ENCODE measurements at places on chromosomes 5 and 9.
A peak's percentile ranks its signal among the peaks of the same experiment; 100 is the strongest.

GRCh38 chr5:127400946-127401670 is 110.5 kb downstream of the MEGF10 start:
- DNase-seq = no peak

DNA sequence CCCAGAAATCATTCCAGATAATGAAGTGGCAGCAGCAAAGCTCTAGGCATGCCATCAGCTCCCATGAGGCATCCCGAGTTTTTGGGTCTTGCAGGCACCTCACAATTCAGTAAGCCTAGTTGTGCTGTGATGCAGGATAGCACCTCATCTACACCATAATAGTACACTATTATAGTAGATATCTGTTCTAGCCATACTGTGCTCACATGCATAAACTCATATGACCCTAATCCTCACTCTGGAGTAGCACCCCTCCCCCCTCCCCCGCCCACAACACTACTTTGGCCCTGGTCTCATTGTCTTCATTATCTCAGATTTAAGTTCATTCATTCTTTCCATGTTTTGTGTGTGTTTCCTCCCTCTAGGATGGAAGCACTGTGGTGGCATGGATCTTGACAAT is 102.5 kb upstream of the PITX1 start:
- DNase-seq = no peak

GRCh38 chr5:78801413-78801812 is 152.8 kb upstream of the LHFPL2 start:
- no peak for DNase-seq

DNA sequence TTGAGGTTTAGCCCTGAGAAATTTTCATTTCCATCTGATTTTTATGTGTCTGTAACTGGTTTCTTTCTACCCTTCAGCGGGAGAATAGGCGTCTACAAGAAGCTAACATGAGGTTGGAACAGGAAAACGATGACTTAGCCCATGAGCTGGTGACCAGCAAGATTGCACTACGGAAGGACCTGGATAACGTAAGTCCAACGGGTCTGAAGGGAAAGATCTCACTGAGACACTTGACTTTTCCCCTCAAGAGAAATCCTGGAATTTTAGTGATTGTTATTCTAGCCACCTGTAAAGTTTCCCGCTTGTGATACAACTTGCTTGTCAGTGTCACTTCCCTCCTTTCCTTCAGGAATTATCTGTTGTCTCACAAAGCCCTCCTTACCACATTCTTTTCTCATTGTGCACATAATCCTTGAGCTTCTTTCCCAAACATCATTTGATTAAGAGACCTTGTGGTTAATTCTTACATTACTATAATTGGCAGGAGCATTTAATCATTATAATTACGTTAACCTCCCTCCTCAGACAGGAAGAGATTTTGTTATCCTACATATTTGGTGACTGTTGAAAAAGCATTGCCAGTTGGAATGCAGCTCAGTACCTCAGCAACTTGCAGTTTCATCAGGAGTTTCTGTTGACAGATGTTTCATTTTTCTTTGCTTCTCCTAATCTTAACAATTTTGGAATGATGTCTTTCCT is 56.9 kb downstream of the GPR21 start:
- no peak for DNase-seq

DNA sequence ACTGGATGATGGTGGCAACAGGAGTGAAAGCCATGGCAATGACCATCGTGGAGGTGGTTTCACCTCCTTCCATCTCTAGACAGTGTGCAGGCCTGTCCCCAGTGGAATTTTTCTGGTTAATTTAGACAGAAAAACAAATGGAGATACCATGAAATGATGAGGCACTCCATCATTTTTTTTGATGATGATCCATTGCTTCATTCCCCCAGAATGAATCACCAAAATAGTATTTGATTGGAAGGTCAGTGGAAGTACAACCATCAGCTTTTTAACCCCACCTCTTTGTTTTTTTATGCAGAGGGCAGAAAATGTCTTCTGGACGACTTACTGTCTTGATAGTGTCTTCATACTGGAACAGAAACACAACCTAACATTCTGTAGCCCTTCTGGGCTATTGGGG is 42.6 kb upstream of the ADRA1B start:
- DNase-seq = peak; percentile 35

GRCh38 chr9:114725930-114726329 is 43.9 kb upstream of the TEX48 start:
- no peak for DNase-seq

DNA sequence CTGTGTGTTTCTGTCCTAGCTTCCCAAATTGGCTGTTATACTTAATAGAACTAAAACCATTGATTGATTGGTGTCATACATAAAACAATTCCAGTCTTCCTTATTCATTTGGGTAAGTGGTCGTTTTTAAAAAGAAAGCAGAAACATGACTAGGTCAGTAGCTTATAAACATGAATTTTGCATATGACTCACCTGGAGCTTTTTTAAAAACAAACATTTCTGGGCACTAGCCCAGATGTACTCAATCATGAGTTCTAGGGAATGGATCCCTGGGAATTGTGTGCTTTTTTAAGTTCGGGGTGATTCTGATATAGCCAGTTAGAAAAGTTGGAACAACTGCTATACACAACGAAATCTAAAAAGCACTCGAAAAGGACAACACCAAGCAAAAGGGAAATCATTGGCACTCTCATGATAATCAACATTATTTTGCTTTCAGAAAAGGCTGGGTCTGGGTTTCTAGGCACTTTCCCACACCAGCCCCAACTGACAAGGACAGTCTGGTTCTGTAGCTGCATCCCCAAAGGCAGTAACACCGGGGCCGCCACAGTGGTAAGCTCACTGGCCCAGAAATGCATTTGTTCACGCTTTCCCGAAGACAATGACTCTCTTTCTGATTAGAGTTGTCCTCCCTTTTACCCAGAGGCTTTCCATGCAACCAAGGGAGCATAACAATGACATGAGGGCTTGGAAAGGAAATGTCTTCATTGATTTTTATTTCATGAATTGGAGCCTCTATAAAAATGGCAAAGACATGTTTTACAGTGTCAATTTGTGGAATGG is 664.9 kb upstream of the WWC1 start:
- DNase-seq = peak; percentile 66

Measured in fibroblast of mammary gland (primary cell).